Mesothelial cell of epicardium (in vitro differentiated cells): ENCODE measurements at places on chromosomes 5 and 9.

GRCh38 chr9:102497709-102498108 is 497.4 kb upstream of the CYLC2 start:
- DNase-seq, result no peak

DNA sequence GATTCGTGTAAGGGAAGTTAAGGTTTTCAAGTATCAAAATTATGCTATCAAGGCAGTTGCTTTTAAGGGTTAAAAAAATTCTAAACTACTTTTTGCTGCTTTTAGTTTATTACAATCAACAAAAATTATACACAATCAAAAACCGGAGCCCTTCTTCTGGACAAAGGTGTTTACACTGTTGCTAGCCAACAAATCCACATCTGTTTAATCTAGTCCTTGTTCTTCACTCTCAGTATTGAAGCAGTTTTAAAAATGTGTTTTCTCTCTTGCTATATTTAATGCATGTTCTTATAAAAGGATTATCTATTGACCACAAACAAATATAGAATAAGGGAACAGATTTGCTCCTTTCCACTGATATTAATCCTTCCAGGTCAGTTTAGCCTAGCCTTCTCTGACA is 2.5 kb downstream of the FEM1C start:
- no peak for DNase-seq

GRCh38 chr5:116375926-116376325 is 198.7 kb downstream of the SEMA6A start:
- DNase-seq, result no peak

- DNase-seq, result no peak
Observed at GRCh38 chr5:137575847-137576246, 76.7 kb upstream of the SPOCK1 start.

DNA sequence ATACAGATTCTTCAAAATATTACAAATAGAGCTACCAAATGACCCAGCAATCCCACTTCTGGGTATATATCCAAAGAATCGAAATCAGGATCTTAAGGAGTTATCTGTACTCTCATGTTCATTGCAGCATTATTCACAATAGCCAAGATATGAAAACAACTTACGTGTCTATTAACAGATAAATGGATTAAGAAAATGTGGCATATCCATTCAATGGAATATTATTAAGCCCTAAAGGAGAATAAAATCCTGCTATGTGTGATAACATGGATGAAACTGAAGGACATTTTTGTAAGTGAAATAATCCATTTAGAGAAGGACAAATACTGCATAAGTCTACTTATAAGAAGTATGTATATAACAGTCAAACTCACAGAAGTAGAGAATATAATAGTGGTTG is 450.6 kb downstream of the TMEM232 start:
- DNase-seq, result no peak

GRCh38 chr5:64722588-64722987 is 32.3 kb downstream of the SHISAL2B start:
- DNase-seq, result no peak

- DNase-seq, result no peak
Observed at GRCh38 chr5:68554571-68555279, 339.2 kb downstream of the PIK3R1 start.

- DNase-seq, result no peak
Observed at GRCh38 chr5:73158313-73158712, 14.7 kb upstream of the TMEM174 start.

DNA sequence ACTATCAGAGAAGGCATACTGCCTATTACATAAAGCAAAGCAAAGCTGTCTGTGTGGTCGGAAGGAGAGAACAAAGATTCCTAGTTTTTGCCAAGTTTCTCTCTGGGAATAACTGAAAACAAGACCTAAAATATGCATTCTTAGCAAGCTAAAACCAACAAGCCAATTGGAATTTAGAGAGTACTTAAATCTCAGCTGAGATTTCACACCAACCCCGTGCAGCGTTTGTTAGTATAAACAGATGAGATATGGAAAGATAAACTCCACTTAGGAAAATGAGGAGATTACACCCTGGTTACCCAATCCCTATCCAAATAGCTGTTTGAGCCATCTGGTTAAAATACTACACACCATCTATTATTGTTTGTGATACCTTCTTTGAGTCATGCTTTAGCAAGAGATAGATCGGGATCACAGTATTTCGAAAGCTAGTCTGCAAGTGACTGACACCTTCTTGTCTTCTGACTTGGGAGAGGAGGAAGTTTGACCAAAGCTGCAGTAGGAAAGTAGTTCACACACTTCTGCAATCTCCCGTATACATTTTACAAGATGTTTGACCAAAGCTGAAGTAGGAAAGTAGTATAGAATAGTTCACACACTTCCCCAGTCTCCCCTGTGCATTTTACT is 18.2 kb downstream of the FAF2 start:
- no peak for DNase-seq

- no peak for DNase-seq
Observed at GRCh38 chr5:22835686-22836085, 17.5 kb downstream of the CDH12 start.

DNA sequence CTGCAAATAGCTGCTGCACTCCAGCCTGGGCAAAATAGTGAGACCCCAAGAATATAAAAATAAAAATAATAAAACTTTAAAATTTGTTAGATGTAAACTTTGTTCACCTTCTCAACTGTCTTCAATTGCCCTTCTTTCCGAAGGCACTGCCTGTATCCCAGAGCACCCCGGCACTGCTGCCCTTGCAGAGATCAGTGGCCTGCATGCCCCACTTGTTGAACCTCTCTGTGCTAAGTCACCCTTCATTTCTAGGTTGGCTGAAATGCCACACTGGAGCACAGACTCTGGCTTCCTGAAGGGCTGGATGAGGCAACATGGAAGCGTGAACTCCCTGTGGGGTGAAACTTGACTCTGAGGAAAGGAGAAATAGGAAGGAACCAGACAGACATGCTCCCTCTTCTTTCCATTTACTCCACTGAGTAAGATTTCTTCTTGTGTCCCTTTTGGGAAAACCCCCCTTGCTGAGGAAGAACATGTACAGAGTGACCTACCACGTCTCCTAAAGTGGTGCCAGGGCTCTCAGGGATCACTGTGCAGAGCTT is 8.4 kb upstream of the JMY start:
- DNase-seq, result no peak

DNA sequence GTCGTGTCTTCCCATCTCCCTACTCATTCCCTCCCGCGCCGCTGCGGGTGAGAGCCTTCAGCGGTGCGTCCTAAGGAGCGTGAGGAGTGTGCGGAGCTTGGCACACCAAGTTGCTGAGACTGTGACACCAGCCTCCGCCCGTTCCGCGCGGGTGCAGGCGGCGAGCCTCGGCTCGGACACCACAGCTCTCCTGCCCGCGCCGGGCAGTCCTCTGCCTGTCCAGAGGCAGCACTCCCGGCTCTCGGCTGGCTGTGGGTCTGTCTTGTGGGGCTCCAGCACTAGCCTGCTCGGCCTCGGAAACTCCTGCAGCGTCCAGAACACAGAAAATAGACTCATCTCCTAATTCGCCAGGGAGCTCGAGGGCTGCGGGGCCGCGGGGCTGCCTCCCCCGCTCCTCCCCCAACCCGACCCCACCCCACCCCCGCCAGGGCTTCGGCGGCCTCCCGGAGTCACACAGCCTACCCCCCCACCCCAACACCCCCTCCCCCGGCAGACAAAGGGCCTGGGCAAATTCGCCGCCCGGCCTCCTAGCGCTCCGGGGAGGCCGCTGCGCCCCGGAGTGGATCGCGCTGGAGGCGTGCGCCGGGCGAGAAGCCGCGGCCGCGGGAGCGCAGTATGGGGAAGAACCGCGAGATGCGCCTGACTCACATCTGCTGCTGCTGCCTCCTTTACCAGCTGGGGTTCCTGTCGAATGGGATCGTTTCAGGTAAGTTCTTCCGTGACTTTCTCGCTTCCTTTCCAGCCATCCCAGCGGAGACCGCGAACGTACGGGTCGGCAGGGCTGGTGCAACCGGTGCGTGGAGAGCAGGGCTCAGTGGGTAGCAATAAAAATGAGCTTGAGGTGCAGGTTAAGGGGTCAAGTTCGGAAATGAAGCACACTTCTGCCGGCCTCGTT is at the start of gene ADAMTS19:
Gene ADAMTS19, plus strand, starts transcription at position 522 of the 895 bp plus-strand sequence. Its CDS starts 94 bp downstream, at position 616.
- peak; percentile 30 for DNase-seq

DNA sequence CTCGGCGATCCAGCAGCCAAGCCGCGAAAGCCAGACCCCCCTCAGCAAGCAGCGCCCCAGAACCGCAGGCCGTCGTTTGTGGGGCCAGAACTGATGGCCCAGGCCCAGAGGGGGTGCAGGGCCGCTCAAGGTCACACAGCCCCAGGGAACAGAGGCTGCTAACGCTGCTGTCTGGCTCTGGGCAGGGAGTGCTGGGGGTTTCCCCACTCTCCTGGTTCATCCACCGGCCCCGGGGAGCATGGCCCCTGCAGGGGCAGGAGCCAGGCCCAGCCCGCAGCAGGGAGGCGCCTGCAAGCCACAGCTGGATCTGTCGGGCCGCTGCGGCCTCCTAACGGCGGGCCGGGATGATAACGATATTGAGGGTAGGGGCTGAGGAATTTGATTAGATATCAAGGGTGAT is 64.8 kb upstream of the IGFBPL1 start:
- DNase-seq, result no peak

- no peak for DNase-seq
Observed at GRCh38 chr5:175698401-175699115, 40.7 kb downstream of the HRH2 start.

- DNase-seq, result no peak
Observed at GRCh38 chr5:154411338-154411737, 34.5 kb upstream of the SAP30L start.

DNA sequence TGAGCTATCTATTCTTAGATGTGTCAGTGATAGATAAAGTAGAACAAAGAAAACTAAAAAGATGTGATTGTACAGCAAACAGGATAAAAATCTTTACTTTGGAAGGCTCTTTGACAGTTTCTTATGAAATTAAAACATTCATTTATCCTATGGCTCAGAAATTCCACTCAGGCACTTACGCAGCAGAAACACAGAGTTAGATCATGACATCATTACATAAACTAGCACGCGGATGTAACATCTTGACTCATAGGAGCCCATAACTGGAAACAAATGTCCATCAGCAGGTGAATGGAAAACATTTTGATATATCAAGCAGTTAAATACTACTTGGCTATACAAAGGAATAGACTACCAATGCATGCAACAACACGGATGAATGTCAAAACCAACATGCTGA is 45.3 kb downstream of the ICE1 start:
- no peak for DNase-seq

DNA sequence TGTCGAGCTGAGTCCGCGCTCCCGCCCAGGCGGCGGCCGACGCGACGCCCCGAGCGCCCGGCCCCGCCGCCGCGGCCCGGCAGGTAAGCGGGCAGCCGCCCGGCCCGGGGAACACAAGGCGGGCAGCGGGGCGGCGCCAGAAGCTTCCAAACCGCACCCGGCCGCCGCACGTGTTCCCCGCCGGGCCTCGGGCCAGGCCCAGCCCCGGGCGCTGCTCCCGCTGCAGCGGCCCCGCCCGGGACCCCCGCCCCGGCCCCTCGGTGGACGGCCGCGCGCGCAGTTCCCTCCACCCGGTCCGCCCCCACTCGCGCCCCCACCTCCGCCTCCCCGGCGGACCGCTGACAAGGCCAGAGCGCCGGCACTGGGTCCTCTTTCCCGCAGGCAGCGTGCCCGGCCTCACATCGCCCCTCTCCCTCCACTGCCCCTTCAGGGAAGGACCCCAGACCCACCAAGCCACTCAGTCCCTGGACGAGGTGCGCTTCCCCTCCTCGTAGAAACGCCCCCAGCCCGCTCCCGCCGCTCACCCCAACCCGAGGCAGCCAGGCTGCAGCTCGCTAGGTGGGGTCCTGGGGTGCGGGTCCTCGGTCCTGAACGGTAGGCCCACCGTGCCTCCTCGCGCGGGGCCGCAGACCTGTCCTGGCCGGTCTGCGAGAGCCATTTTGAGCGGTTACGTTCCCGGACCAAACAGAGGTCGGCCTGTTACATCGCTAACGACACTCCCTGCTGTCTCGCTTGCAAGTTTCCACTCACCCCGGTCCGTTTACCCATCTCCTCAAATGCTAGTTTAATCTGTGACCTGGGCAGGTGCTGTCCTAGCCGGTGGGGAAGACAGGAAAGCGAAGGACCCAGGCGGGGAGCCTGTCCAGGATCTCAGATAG is 475 bp downstream of the WDR5 start:
- DNase-seq, result no peak
